ENCODE measurements at places on chromosomes 12 and 14. TPM values are rescaled to one million over a fixed set of nuclear protein-coding genes. Genes with fewer than 3 reads are reported as not detected.

NFE2 gene
- not detected for polyA plus RNA-seq

LRRC9 gene
- not detected for polyA plus RNA-seq

DNA sequence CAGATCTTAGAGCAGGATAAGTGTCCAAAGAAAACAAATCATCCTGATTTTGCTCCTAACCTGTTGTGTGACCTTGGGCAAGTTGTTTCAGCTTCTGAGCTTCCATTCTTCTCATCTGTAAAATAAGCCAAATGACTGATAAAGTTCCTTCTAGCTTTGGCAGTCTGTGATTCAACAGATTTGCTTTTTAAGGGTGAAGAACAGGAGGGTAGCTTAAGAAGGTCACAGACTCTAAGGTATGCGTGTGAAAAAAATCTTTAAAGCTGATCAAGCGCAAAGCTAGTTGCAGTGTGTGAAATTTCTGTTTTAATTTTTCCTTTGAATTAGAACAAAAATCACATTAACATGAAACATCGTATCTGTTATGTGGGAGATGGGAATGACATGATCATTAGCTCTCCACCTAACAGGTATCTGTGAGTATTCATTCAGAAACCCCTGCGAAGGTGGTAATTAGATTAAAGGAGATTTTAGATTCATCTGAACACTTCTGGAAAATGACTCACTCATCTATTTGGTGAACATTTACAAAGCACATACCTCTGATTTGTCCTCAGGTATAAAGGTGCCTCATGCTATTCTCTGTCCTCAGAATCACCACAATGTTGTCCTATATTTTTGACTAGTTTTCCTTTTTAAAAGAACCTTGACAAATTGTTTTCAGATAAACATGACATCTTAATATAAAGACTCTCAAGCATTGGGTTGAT, 131.9 kb upstream of the CPM start:
- H3K27me3 ChIP-seq, result peaks cover 28% of the 10 kb centered on the region
- no peaks in the 10 kb centered on the region for H3K36me3 ChIP-seq

CPM gene
- not detected for polyA plus RNA-seq

GRCh38 chr12:20547816-20548575, 147.1 kb upstream of the SLCO1C1 start:
- no peaks in the 10 kb centered on the region for H3K27me3 ChIP-seq
- peak; percentile 79 for DNase-seq
- H3K4me3 ChIP-seq, result no peak overlapping the region
- no peak overlapping the region for H3K27ac ChIP-seq
- no peaks in the 10 kb centered on the region for H3K36me3 ChIP-seq

DNA sequence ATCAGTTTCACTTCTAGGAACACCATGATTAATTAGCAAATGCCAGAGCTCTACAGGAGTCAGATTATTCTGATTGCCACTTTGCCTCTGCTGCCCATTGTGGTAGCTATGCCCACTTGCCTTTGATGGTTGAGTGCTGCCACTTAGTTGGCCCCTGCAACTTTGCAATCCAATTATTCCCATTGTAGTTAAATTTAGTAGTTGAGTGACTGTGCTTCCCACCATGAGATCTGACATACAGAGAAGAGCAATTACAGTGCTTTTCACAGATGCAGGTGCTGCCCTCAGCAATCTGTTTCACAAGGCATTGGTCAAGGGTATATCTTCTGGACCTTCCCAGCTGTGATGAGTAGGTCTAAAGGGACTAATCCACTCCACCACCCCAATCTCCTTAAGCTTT, 468.4 kb upstream of the RGS6 start:
- H3K27me3 ChIP-seq, result no peaks in the 10 kb centered on the region
- no peak overlapping the region for H3K4me3 ChIP-seq
- DNase-seq, result no peak
- H3K4me1 ChIP-seq, result no peaks in the 10 kb centered on the region
- no peak overlapping the region for H3K27ac ChIP-seq
- no peaks in the 10 kb centered on the region for H3K36me3 ChIP-seq

ATL1 gene
- 1.4 TPM for polyA plus RNA-seq

DNA sequence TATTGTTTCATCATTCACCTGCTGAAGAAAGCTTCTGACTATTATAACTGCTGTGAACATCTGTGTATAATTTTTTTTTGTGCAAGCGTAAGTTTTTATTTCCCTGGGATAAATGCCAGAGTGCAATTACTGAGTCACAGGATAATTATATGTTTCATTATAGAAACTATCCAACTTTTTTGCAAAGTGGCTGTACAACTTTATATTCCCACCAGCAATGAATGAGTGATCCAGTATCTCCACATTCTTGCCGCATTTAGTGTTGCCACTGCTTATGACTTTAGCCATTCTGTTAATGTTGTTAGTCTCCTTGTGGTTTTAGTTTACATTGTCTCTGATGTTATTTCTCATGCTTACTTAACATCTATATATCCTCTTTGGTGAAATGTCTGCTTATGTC, 88.1 kb upstream of the CCDC175 start:
- no peak for DNase-seq
- no peak overlapping the region for H3K27ac ChIP-seq
- no peaks in the 10 kb centered on the region for H3K36me3 ChIP-seq
- H3K4me1 ChIP-seq, result no peaks in the 10 kb centered on the region

GRCh38 chr14:73877790-73878189, 8.9 kb upstream of the ZNF410 start:
- no peak for DNase-seq
- no peaks in the 10 kb centered on the region for H3K27me3 ChIP-seq
- H3K27ac ChIP-seq, result no peak overlapping the region
- no peak overlapping the region for H3K4me3 ChIP-seq
- no peaks in the 10 kb centered on the region for H3K4me1 ChIP-seq

YEATS4 gene
- polyA plus RNA-seq, result 9.3 TPM

- H3K27me3 ChIP-seq, result no peaks in the 10 kb centered on the region
- H3K36me3 ChIP-seq, result no peaks in the 10 kb centered on the region
- no peak overlapping the region for H3K27ac ChIP-seq
- DNase-seq, result no peak
- H3K4me1 ChIP-seq, result peaks cover 17% of the 10 kb centered on the region
Observed at GRCh38 chr14:55512421-55512820, 67.6 kb upstream of the KTN1 start.

NKX2-1 gene
- polyA plus RNA-seq, result not detected

SLC25A21 gene
- polyA plus RNA-seq, result 0.98 TPM

DNA sequence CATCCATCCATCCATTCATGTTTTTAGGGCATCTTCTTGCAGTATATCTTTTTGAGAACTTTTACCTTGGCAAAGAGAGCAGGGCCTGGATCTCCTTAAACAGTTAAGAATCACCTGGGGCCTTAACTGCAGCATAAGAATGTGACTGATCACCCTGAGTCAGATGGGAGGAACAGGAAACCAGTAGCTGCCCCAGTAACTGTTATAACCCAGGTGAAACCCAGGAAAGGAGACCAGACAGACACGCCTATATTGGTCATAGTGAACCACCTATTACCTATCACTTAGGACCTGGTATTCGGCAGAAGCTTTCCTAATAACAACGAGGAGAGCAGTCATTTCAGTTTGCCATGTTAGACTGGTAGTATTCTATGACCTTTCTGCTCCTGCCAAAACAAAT, 43.4 kb upstream of the NR2C1 start:
- no peak for DNase-seq
- H3K4me3 ChIP-seq, result no peak overlapping the region
- peaks cover 3% of the 10 kb centered on the region for H3K36me3 ChIP-seq
- peaks cover 25% of the 10 kb centered on the region for H3K4me1 ChIP-seq
- no peaks in the 10 kb centered on the region for H3K27me3 ChIP-seq

- no peaks in the 10 kb centered on the region for H3K27me3 ChIP-seq
- H3K36me3 ChIP-seq, result no peaks in the 10 kb centered on the region
- no peaks in the 10 kb centered on the region for H3K4me1 ChIP-seq
Observed at GRCh38 chr14:26828741-26829140, 230.9 kb upstream of the NOVA1 start.

IGFBP6 gene
- polyA plus RNA-seq, result 18.2 TPM

GRCh38 chr14:96299441-96299840, 43.4 kb downstream of the BDKRB1 start:
- no peak overlapping the region for H3K27ac ChIP-seq
- no peak overlapping the region for H3K4me3 ChIP-seq
- H3K4me1 ChIP-seq, result peaks cover 8% of the 10 kb centered on the region

DNA sequence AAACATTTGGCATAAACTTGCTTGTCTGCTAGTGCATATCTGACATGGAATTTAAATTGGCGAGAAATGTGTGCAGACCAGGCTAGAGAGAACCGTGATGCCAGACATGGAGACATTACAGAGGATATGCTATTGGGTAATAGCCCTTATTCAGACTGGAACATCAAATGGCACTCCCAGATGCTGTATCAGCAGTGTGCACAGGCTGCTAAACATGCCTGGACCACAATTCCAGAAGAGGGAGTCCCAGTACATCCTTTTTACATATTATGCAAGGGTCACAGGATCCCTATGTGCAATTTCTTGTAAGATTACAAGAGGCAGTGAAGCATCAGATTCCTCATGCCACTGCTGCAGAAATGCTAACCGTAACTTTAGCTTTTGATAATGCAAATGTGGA, 354.5 kb upstream of the FOXG1 start:
- H3K27ac ChIP-seq, result no peak overlapping the region
- H3K27me3 ChIP-seq, result no peaks in the 10 kb centered on the region
- no peaks in the 10 kb centered on the region for H3K4me1 ChIP-seq
- no peak overlapping the region for H3K4me3 ChIP-seq

DNA sequence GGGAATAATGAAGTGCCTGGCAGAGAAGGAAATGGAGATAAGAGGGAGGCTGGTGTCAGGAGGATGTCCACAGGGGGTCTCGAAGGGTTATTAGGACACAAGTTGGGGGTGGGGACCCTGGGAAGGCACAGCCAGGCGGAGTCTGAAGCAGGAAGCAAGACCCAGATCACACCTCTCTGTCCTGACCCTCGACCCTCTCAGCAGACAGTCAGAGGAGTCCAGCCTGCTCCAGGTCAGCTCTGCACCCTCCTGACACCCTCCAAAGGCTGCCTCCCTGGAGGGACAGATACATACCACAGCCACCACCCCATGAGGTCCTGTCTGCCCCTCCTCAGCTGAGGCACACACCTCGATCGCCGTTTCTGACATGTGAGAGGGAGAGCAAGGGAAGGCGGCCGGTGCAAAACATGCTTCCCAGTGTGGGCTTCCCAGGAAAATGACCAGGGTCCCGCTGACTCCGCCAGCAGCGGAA, 9.0 kb downstream of the BCL11B start:
- H3K27me3 ChIP-seq, result peaks cover 20% of the 10 kb centered on the region
- H3K27ac ChIP-seq, result no peak overlapping the region
- H3K4me1 ChIP-seq, result no peaks in the 10 kb centered on the region

DNA sequence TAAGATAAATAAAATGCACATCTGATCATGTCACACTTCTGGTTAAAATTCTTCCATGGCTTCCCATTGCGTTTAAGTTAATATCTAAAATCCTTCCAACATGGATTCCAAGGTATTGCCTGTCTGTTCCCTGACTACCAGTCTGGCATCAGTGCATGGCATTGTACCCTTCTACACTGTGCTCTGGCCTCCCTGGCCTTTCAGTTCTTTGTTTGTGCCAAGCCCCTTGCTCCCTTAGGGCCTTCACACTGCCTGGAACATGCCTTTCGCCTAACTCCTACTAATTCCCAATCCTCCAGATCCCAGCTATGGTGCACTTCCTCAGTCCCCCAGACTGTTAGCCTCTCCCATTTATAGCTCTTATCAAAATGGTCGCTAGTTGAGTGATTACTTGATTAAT, 6.3 kb downstream of the CIPC start:
- no peak overlapping the region for H3K27ac ChIP-seq
- no peak overlapping the region for H3K4me3 ChIP-seq
- H3K4me1 ChIP-seq, result peaks cover 12% of the 10 kb centered on the region
- no peaks in the 10 kb centered on the region for H3K36me3 ChIP-seq

- no peaks in the 10 kb centered on the region for H3K4me1 ChIP-seq
- H3K27me3 ChIP-seq, result peaks cover 14% of the 10 kb centered on the region
- H3K27ac ChIP-seq, result no peak overlapping the region
Observed at GRCh38 chr14:65187421-65188049, 85.2 kb upstream of the MAX start.

GRCh38 chr14:29454026-29454693, 473.5 kb downstream of the PRKD1 start:
- H3K4me1 ChIP-seq, result peaks cover 3% of the 10 kb centered on the region
- no peaks in the 10 kb centered on the region for H3K36me3 ChIP-seq
- H3K27me3 ChIP-seq, result no peaks in the 10 kb centered on the region

ATG101 gene
- polyA plus RNA-seq, result 78.4 TPM

GRCh38 chr12:124232654-124232987, 62.3 kb upstream of the RFLNA start:
- peaks cover 48% of the 10 kb centered on the region for H3K4me1 ChIP-seq
- no peak for DNase-seq
- H3K27me3 ChIP-seq, result no peaks in the 10 kb centered on the region
- H3K4me3 ChIP-seq, result no peak overlapping the region
- peak overlapping the region; percentile 99 for H3K27ac ChIP-seq

GRCh38 chr12:78712834-78713481, 151.6 kb upstream of the SYT1 start:
- H3K27ac ChIP-seq, result no peak overlapping the region
- no peaks in the 10 kb centered on the region for H3K4me1 ChIP-seq
- no peaks in the 10 kb centered on the region for H3K36me3 ChIP-seq
- no peaks in the 10 kb centered on the region for H3K27me3 ChIP-seq

GRCh38 chr14:100309028-100309737, 2.9 kb upstream of the SLC25A29 start:
- DNase-seq, result peak; percentile 54
- H3K27me3 ChIP-seq, result no peaks in the 10 kb centered on the region
- H3K27ac ChIP-seq, result no peak overlapping the region

POP5 gene
- 60.2 TPM for polyA plus RNA-seq

DNA sequence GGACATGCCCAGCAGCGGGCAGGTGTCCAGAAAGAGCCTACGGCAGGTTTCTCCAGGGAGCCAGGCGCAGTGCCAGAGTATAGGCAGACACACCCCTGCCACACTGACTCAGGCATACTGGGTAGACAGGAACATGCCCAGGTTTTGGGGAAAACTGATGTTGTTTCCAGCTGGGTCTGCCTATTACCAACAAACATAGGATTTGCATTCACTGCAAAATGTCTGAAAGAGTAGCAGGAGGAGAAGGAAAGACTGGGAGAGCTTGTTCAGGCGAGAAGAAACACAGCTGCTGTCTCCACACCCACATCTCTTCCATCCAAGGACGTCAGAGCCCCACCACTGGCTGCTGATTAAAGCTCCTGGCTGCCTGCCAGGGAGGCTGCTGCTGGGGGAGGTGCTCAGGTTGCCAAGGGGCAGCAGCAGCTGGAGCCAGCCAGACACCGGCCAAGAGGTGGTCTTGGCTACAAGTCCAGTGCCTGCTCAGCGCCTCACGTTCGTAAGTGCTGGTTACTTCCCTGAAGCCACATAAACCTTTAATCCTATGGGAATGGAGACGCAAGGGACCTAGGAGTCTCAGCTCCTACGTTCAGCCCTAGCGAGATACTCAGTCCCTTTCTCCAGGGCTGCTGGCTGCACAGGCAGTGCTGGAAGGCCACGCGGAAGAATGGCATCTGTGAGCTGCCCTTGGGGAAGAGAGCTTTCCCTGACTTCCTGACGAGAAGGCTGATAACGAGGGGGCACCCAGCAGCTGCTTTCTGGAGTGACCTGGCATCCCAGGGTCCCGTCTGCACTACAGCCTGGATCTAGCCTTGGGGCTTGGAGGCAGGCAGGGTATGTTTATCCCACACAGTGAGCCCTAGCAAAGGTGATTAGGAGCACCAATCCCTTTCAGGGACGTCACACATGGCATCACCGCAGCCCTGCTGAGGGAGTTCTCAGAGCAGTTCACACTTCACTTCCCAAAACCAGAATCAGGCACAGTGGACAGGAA, 58.1 kb downstream of the PLEKHG3 start:
- peak; percentile 89 for DNase-seq
- peak overlapping the region; percentile 32 for H3K27ac ChIP-seq
- no peaks in the 10 kb centered on the region for H3K36me3 ChIP-seq
- no peak overlapping the region for H3K4me3 ChIP-seq
- H3K4me1 ChIP-seq, result peaks cover 21% of the 10 kb centered on the region

- H3K27ac ChIP-seq, result no peak overlapping the region
- no peaks in the 10 kb centered on the region for H3K27me3 ChIP-seq
- no peak overlapping the region for H3K4me3 ChIP-seq
- H3K36me3 ChIP-seq, result no peaks in the 10 kb centered on the region
- no peaks in the 10 kb centered on the region for H3K4me1 ChIP-seq
Observed at GRCh38 chr14:55746558-55746957, 166.6 kb downstream of the KTN1 start.

RTL1 gene
- polyA plus RNA-seq, result not detected

GPR68 gene
- polyA plus RNA-seq, result 0.75 TPM

Data from endothelial cell of umbilical vein (primary cell).